ENCODE measurements at places on chromosomes 2 and 18.

DNA sequence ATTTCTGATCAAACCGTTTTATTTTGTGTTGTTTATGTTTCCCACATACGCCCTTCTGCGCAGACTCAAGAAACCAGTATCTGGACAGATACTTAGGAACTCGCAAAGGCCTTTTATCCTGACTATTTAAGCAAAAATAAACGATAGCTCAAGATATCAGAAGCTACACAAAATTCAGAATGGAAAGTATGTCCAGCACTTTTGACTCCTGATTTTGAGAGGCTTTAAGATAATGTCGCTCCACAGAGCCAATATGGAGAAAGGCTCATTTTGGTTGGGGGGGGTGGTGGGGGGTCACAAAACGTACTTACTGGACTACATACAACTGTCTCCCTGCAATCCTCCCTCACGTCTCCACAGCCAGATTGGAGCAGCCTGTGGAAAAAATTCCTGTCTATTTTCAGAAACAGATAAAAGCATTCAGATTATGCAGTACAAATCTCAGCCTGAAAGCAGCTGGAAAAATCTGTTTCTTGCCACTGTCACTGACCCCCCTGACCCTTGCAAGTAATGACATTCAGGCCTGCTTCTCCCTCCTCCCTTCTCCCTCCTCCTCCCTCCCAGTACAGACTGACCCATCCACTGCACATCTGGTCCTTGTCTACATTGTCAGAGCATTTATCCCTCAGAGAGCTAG is 34.9 kb upstream of the LCLAT1 start:
- DNase-seq, result no peak

GRCh38 chr18:374721-375168 is 106.9 kb upstream of the THOC1 start:
- DNase-seq, result no peak

- DNase-seq, result no peak
These were observed 503.9 kb downstream of the PID1 start for GRCh38 chr2:228767196-228767595.

DNA sequence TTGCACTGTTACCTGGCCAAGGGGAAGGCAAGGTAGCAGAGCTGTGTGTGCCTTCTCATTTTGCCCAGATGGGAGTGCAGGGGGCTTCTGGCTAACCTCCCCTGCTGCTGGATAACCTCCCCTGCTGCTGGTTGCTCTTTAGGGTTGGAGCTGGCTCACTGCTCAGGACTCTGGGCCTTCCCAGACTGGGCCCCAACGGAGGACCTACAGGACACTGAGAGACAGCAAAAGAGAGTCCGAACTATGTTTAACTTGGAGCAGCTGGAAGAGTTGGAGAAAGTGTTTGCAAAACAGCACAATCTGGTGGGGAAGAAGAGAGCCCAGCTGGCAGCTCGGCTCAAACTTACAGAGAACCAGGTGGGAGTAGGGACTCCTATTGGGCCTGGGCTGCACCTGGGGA is 5.8 kb upstream of the SMYD5 start:
- no peak for DNase-seq

DNA sequence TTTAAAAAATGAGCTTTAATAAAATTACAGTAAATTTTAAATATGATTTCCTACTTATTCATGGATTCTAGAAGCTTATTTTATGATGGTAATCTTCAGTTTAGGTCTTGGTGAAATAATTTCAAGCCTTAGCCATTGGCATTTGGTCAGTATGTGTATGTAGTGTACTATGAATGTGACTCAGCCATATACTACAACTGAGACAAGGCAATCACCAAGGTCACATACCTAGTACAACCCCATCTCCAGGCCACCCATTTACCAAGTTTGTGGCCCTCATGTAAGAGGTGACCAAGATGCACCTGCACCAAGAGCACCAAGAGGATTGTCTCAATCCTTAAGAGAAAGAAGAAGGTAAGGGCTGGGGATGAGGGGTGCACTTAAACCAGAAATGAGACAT is 54.8 kb upstream of the FRZB start:
- no peak for DNase-seq

GRCh38 chr18:33577685-33578517 is at the start of gene ASXL3:
Gene ASXL3, plus strand, starts transcription at chr18:33578219. Its CDS starts 413 bp downstream, at chr18:33578632.
- DNase-seq, result no peak

DNA sequence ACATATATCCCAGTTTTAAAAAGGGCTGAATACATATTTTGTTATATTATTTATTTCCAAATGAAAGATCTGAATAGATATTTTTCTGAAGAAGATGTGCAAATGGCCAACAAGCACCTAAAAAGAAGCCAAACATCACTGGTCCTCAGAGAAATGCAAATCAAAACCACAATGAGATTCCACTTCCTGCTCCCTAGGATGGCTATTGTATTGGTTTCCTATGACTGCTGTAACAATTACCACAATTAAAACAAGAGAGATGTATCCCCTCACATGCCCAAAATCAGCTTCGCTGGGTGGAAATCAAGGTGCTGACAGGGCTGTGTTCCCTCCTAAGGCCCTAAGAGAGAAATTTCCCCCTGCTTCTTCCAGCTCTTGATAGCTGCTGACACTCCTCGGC is 23.2 kb downstream of the ABCB11 start:
- no peak for DNase-seq

DNA sequence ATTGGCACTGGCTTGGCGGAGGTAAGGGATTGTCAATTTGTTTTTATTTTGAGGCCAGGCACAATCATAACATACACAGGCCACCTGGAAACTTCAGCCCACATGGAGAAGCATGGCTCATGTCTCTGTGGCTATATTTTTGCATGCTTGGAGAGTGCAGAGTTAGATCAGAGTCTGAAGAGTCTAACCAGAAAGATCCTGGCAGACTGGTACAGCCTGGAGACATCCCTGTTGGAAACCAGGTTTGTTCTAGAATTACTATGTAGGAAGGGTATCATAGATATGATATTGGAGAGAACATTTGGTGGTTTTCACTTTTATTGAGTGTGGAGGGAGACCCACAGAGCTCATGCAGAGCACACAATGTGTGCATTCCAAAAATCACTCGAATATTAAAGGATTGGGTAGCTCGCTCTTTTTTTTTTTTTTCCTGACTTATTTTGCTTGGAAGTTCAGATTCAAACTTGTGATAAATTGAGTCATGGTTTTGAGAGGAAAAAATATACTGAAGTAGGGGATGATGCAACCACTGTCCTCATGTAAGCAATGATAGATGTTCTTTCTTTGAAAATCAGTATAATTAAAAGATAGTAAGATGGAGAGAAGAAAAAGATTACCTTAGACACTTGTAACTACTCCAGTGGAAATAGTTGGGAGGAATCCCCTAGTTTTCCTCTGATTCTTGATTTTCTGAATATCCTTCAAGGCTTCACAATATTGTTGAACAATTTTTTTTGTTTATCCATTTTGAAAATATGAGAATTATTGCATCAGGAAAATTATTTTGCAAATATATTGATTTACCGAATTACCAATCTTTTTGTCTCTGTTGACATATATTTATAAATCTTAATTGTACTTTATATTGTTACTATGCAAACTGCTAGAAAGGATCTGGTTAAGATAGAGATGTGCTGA is 185.7 kb upstream of the ZEB2 start:
- DNase-seq, result no peak

- no peak for DNase-seq
These were observed 284.0 kb upstream of the CCDC68 start for GRCh38 chr18:55243255-55243654.

DNA sequence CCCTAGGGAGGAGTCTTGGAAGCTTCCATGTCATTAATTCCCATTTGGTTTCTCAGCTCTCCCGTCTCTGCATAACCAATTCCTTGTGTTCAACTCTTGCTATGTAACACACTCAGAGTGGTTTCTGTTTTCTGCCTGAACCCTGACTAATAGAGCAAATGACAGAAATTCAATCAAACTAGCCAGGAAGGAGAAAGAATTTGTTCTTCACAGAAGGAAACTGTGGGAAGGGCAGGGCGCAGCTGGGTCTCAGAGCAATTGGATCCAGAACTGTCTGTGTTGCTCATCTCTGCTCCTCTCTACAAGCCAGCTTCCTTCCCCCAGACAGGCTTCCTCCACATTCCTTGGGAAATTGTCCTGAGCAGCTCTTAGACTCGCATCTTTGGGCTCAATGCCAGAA is 269.8 kb downstream of the TNS1 start:
- no peak for DNase-seq

DNA sequence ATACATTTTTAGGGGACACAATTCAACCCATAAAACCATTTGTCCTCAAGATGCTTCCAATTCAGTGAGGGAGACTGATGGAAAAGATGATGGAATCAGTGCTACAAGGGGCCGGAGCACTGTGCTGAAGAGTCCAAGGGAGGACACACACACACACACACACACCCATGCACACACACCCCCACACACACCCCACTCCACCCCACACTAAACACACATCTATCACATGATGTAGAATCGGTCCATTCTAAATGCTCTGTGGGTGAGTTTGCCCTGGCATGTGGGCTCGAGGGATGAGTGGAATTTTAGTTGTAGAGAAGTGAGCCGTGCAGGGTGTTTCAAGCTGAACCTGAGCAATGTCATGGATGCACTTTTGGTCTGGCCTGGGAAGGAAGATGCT is 41.1 kb downstream of the PRKCE start:
- no peak for DNase-seq

DNA sequence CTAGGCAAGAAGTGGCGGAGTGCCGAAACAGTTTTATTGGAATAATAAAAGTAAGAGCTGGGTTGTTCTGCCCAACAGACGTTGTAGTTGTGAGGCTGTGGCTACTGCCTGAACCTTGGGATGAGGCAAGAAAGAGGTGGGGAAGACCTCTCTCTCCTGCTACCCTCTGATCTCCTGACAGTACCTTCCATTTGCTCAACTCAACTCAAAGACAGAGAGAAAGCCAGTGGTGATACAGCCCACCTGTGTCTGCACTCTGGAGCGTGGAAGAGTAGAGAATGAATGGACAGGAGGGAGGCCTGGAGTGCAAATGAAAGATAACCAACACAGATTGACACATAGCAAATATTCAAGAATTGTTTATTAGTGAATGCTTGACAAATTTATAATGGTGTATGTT is 590.3 kb downstream of the NYAP2 start:
- no peak for DNase-seq

DNA sequence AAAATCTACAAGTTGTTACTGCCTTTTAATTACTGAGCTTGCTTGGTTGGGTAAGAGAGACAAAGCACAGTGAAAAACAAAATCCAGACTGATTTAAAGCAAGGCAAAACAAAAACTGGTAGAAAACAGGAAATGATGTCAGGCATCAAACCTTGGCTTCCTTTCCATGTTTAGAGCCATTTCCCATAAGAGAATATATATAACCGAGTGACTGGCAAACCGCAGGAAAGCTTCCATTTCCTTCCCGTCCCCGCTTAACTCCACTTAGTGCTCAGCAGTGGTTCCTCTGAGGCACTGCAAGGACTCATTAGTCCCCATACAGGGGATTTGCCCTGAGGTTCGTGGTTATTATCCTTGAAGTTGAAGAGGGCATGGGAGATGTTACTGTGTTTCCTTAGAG is 446.3 kb downstream of the LPIN1 start:
- DNase-seq, result no peak

DNA sequence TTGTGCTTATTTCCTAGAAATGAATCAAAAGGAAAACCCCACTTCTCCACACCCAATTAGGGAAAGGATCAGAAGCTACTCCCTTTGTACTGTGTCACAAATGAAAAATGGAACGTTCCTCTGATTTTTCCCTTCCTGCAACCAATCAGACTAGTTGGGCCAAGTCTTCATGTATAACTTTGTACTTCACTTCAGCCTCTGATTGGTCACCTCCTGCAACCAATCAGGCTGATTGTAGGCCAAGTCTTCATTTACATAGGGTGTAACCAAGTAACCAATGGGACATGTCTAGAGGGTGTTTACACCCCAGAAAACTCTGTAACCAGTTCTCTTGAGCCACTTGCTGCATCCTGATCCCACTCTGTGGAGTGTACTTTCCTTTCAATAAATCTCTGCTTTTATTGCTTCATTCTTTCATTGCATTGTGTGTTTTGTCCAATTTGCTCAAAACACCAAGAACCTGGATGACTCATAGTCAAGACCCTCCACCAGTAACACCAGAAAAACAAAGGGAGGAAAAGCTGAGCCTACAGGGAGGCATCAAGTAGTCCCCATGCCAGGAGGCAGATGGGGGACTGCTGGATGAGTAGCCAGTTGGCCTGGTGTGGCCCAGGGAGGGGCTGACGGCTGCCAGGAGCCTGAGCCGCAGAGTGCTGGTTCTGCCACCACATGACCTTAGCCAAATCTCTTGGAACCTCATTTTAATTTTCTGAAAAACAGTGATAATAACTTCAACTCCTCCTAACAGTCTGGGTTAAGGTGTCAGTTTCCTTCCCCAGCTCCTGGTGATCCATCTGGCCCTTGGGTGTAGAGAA is 46.1 kb downstream of the SOWAHC start:
- no peak for DNase-seq

DNA sequence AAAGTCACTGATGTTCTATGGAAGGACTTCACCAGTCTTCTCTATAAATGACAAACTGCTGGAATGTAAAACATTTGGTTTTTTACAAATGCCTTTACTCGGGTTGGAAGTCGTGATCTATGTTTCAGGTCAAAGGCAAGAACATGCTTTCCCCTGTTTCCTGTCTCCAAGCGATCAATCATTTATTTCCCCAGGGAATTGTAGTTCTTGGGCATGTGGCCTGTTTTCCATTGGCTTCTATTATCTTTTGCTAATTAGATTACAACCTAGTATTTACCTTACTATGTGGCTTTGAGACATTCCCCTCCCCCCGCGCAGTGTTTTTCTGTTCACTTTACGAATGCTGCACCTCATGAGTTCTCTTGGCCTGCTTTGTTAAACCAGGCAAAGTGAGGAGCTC is 684.2 kb downstream of the EPHA4 start:
- no peak for DNase-seq

DNA sequence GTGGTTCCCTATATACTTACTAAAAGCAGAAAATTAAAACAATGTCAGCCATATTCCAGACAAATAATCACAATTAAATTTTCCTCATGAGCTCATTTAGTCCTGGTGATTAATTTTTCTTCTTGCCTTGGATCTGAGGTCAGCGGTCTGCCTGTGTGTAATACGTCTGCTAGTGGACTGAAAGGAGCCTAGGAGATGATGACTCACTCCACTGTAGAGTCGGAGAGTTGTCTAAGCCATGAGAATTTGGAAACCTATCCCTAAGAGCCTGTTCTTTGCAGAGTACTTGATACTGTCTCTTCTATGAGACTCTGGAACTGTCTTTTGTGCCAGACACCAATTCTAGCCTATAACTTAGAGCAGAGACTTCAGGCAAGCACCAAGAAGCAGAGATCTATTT is 94.2 kb upstream of the RAB27B start:
- DNase-seq, result peak; percentile 35

- DNase-seq, result peak; percentile 16
These were observed 184.0 kb upstream of the PID1 start for GRCh38 chr2:229454934-229455631.

DNA sequence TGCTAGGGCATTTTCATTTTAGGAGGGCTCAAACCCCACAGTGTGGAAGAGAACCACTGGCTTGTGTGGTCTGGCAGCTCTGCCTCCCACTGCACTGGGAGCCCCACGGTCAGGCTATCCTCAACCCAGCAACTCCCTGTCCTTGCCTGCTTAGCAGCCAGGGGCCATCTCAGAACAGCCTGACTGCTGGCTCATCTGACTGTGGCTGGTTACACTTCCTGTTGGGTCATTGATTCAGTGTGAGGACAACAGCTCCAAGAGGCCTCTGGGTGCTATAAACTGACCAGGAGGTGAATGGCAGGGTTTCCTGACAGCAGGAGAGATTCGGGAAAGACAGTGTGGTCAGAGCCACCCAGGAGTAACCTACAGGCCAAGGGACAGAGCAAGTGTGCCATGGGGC is 40.1 kb downstream of the AMER3 start:
- DNase-seq, result no peak

GRCh38 chr2:211611061-211611518 is 927.5 kb downstream of the ERBB4 start:
- DNase-seq, result no peak

GRCh38 chr2:10297959-10298531 is 4.7 kb upstream of the HPCAL1 start:
- peak; percentile 11 for DNase-seq
